ENCODE measurements at places on chromosomes 3 and 15.

DNA sequence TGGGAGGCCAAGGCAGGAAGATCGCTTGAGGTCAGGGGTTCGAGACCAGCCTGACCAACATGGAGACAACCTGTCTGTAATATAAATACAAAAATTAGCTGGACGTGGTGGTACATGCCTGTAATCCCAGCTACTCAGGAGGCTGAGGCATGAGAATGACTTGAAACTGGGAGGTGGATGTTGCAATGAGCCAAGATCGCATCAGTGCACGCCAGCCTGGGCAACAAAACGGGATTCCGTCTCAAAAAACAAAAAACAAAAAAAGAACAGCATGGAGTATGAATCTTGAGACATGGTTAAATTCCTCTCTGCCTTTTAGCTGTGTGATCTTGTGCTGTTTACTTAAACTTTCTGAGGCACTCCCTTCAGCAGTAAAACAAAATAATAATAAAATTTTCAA, 244.9 kb downstream of the FGF12 start:
- peak; percentile 22 for DNase-seq

DNA sequence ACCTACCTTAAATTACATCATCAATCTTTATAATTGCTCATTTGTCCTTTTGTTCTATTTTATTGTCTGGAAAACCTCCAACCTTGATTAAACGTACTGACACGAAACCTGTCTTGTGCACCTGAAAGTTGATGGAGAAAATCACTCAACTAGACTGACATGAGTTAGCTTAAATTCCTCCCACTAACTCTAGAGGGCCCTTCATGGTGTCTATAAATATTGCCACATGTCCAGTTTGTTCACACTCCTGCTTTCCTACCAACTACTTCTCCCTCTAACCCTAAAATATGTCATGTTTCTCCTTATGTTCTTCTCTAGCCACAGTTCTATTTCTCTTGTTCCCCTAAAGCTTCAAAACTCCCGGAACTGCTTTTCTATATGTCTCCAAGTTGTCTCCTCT, 59.8 kb upstream of the SGO1 start:
- no peak for DNase-seq

GRCh38 chr3:153623834-153624233, 461.8 kb downstream of the RAP2B start:
- no peak for DNase-seq

DNA sequence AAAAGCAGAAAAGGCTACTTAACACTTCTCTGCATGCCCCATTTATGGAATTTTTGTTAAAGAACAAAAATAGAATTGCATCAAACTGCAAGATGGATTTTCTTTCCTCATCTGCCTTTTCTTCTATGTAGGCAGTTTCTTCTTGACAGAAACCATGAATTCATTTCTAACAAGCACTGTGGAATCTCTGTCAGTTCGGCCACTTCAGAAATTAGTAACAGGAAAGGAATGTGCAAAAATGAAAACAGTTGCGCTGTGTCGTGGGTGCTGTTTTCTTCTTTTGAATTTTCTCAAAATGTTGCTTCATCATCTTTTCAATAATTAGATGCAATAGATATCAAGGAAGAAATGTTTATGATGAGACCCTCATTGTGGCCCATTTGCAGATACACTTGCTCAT, 151.6 kb downstream of the FOXB1 start:
- DNase-seq = peak; percentile 70

- DNase-seq = no peak
Observed at GRCh38 chr3:18087988-18088387, 337.2 kb downstream of the SATB1 start.
